ENCODE measurements at places on chromosomes 1 and 21. TPM values are rescaled to one million over a fixed set of nuclear protein-coding genes. Genes with fewer than 3 reads are reported as not detected.

DNA sequence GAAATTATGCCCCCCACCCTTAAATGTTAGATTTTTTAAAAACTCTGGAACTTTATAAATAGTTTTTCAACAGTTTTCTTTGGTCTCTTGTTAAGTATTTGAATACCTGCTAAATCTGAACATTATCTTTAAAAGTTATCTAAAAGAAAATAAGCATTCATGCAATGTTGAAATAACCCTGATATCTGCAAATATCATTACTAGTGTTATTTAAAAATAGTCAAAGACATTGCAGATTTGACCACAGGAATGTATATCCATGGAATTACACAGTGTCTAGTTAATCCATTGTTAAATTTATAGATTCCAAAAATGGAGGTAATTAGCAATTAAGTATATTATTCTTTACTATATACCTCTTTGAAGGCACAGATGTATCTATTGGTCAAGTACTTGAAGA is 42.0 kb downstream of the PRRX1 start:
- H3K27me3 ChIP-seq = peaks cover 5% of the 10 kb centered on the region
- no peaks in the 10 kb centered on the region for H3K4me1 ChIP-seq
- DNase-seq = no peak

The LDLRAD1 gene
- total RNA-seq = not detected

DNA sequence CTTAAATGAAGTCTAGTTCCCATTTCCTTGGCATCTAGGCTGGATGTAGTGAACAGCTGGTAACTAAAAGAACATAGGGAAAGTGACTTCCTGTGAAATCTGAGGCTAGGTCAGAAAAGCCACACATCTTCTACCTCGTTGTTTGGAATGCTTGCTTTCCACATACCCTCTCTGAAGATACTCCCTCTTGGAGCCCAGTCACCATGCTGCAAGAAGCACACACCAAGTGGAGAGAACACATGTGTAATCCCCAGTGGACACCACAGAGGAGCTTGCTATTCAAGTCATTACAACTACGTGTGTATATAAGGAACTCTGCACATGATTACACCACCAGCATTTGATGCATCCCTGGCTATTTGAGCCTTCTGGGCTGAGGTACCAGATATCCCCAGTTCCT is 125.9 kb downstream of the RGS21 start:
- no peaks in the 10 kb centered on the region for H3K36me3 ChIP-seq
- H3K4me3 ChIP-seq = no peak overlapping the region
- no peak overlapping the region for H3K27ac ChIP-seq
- DNase-seq = no peak
- no peaks in the 10 kb centered on the region for H3K4me1 ChIP-seq
- peaks cover 5% of the 10 kb centered on the region for H3K27me3 ChIP-seq

DNA sequence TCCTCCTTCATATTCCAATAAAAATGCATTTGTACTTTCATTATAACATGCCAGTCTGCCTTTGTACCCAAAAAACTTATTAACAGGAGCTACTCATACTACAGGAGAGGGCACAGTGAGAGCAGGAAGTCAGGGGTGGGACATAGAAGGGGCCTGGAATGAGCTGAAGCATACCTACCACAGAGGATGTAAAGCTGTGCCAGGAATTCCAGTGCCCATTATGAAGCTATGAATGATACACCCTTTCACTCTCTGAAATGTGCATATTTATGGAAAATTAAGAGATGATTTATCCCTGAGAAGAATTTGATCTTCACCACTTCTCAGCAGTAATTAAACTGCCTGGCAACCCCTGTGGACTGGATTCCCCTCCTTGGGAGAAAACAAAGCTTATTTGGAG is 65.8 kb downstream of the ATP5PO start:
- no peak for DNase-seq
- H3K27me3 ChIP-seq = no peaks in the 10 kb centered on the region
- no peak overlapping the region for H3K4me3 ChIP-seq
- no peak overlapping the region for H3K27ac ChIP-seq
- no peaks in the 10 kb centered on the region for H3K36me3 ChIP-seq

DNA sequence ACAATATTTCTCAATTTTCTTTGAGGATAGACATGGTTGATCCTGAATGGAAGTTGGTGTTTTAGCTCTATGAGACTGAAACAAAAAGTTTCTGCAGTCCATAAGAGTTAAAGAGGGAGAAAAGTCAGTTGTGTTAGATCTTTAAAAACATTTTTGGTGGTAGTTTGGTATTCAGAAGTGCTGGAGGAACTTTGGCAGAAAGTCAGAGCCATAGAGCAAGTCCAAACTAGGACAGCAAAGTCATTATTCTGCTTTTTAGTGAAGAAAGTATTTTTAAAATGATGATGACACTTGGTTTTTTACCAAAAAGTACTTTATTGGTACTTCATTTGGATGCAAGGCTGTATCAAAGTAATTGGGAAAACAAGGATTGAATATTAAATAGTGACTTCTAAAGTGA is 41.8 kb downstream of the FNBP1L start:
- H3K4me3 ChIP-seq = no peak overlapping the region
- no peaks in the 10 kb centered on the region for H3K36me3 ChIP-seq
- no peak for DNase-seq
- no peak overlapping the region for H3K27ac ChIP-seq
